ENCODE measurements at places on chromosomes 2 and 18.

- DNase-seq: no peak
Observed at GRCh38 chr2:209845666-209846065, 74.0 kb downstream of the UNC80 start.

DNA sequence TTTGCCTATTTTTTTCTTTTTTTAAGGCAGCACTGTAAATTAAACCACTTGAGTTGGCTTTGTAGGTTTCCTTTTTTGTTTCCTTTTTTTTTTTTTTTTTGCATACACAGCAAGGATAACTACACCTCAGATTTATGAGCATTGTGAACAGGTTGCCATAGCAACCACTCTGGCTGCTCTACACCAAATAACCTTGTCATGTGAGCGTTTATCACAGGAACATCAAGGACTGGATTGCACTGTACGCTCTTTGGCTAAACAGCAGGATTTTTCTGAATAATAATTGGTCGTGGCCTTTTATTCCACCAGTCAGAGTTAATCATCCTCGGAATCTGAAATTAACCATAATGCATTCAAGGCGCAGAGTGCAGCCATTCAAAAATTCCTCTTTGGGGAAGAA lies 199.1 kb upstream of the SLC14A2 start:
- no peak for DNase-seq

DNA sequence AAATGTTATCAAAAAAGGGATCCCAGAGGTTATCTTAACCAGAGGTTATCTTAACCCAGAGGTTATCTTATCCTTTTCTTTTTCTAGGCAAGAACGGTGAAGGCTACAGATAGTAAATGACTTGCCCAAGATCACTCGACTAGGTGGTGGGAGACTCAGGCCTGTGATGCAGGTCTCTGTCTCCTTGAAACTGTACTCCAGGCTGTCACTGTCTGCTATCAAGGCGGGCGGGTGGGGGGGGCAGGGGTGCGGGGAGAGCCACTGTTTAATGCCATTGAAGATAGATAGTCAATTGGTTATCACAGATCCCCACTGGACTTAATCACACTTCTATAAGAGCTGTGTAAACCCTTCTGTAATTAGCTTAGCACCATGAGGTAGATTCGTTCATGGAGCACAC lies 315.9 kb upstream of the TCF4 start:
- DNase-seq: no peak

- DNase-seq: no peak
Observed at GRCh38 chr2:118763797-118764196, 83.7 kb downstream of the EN1 start.

DNA sequence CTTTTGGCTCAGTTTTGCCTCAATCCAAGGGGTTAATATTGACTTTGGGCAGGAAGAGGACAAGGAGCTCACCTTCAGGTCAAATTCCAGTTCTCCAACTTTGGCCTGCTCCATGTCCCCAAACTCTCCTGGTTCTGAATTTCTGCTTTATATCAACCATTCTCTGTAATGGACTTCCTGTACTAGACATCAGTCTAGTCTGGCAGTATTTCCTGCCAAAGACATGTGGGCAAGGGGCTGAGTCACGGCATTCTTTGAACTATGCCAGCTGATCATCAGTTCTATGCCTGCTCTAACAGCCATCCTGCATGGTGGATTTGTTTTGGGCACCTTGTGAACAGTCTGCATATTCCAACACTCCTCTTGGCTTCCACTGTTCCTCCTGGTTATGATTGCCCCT lies 199.4 kb downstream of the ZEB2 start:
- DNase-seq: peak; percentile 70

DNA sequence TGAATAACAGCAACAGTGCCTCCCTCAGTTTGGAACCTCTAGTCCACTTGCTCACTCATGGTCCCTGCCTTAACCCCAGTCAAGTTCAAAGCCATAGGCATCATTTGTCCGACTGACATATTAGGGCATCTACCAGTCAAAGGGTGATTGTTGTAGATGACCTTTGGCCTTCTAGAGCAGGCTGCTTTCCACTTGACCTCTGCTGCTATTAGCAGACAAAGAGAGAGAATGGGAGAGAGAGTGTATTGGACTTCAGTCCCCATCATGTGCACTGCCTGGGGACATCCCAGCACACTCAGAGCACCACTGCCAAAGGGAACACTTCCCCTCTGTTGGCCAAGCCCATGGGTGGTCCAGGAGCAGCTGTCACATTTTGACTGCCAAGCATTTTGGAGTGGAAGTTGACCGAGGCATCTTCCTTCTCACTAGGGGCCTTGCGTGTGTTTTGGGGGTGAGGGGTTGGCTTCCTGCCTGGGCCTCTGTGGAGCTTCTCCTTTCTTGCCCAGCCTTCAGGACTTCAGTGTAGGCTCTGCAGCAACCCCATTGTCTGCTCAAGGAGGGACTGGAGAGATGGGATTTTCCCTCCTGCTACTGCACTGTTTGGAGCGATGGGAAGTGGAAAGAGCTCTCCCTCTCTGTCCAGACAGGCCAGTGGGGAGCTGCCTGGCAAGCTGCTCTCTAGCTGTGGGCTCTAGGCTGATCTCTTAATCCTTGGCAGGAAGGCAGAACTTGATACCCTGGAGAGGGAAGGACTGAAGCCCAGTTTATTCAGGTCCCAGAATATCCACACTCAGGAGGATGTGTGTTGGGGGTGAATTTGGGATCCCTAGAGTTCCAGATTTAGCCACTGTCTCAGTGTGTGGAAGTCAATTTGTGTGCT lies 68.1 kb downstream of the TMEM247 start:
- DNase-seq: no peak

DNA sequence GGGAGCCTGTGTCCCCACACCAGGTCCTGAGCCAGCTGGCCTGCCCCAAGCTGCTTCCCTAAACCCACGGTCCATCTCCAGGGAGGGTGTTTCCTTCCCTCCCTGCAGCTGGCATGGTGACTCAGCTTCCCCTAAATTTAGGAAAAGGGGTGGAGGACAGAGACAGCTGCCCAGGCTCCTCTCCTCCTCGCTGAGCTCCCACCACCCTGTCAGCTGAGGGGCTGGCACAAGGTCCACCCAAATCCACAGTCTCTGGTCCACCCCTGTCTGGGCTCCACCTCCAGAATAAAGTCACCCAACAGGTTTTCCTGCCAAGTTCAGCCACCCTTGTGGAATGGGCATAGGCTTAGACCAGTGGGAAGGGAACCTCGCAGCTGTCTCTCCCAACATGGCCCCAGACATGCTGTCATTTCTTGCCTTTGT lies 156.5 kb downstream of the TNS1 start:
- DNase-seq: no peak

GRCh38 chr2:9707611-9708160 lies 76.9 kb upstream of the YWHAQ start:
- no peak for DNase-seq

GRCh38 chr18:4181882-4182568 lies 273.1 kb downstream of the DLGAP1 start:
- DNase-seq: no peak

GRCh38 chr2:219448099-219448775 lies 13.6 kb downstream of the SPEG start:
- DNase-seq: peak; percentile 27

DNA sequence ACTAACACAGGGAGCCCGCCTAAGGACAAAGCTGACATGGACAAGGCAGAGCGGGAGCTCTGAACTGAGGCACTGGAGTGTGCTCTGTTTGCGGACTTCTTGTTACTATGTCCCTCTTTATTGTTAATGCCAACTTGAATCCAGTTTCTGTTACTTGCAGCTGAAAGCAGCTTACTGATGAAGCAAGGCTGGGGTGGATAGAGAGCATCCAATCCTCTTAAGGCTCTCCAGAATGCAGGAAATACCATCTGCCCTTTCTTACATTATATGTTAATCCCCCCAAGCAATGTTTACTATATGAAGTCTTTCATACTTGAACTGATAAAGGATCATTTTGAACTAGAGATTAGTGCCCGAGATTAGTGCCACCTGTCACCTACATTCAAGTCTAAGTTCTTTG lies 9.4 kb downstream of the FAM210A start:
- no peak for DNase-seq

- DNase-seq: no peak
Observed at GRCh38 chr2:116133381-116133942, 1681.0 kb upstream of the DDX18 start.

- DNase-seq: no peak
Observed at GRCh38 chr2:217153510-217153909, 293.6 kb upstream of the TNP1 start.

- DNase-seq: no peak
Observed at GRCh38 chr2:132415915-132416722, 486 bp upstream of the GPR39 start.

- DNase-seq: no peak
Observed at GRCh38 chr2:55139305-55139704, 89.1 kb upstream of the RTN4 start.

- DNase-seq: no peak
Observed at GRCh38 chr2:66867063-66867441, 432.1 kb downstream of the MEIS1 start.

DNA sequence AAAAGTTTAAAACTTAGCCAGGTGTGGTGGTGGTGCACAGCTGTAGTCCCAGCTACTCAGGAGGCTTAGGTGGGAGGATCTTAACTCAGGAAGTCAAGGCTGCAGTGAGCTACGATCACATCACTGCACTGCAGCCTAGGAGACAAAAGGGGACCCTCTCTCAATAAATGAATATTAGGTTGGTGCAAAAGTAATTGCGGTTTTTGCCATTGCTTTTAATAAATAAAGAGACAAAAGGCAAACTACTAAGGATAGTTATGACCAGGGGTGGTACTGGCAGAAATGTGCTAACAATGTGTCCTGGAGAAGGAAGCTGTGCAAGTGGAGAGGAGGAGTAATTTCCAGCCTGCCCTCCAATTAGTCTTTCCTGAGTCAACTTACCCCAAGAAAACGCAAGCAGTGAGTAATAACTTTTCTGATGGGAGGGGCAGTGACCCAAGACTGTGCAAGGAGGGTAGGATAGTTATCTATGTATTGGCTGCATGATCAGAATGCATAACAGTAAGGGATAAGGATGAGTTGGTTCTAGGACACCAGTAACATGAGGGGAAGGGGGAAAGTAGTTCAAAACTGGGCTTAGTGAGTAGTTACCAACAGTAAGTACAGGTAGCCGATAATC lies 1.5 kb downstream of the EXOC6B start:
- DNase-seq: peak; percentile 24

DNA sequence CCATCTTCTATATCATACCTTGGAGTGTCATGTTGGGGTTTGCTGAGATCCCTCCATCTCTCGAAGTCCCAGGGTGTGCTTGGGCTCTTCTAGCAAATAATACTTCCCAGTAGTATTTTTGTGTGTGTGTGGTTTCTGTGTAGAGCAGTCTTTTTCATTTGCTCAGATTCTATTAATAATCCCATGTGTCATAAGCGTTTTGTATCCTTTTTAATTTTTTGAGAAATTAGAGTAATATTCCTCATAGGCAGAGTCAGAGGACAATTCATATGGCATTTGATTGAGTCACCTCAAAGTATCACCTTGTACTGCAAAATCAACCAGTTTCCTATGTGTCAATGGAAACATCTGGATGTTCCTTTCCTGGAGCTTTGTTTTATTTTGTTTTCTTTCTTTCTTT lies 37.4 kb upstream of the PPP1R1C start:
- DNase-seq: no peak

GRCh38 chr2:146807568-146808168 lies 1037.2 kb upstream of the ACVR2A start:
- no peak for DNase-seq

DNA sequence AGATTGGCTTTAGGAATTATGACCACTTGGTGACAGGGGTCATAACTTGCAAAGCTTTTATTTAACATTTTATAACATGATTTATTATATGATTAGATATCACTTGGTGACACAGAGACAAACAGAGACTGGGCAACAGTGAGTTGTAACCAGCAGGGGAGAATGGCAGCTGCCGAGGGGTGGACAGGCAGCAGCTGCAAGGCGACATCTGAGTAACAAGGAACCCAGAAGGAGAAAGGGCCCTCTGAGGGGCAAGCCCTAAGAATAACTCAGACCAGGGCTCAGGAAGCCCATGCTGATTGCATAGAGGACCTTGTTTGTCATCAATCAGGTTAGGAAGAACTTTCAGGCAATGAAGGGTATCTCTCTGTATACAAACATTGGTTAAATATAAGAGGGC lies 339.9 kb upstream of the SOX11 start:
- no peak for DNase-seq

- DNase-seq: peak; percentile 69
Observed at GRCh38 chr2:25453199-25453905, 111.6 kb upstream of the DNMT3A start.

DNA sequence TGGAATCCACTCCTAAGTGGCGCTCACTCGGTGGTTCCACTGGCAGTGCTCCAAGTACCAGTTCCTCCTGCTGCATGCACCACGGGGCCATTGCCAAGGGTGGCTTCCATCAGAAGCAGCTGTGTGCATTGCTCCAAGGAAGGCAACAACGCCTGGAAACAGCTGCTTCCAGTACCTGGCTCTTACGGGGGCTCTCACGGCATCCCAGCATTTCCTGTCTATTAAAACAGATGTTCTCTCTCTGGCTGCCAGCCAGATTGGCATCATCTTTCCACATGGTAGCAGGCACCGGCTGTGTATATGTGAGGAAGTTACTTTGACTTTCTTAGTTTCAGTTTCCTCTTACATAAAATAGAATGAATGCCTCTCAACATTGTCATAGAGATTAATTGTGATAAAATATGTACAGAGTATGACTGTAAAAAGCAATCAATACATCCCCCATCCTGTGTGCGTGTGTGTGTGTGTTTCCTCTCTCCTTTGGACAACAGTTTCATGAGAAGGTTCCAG lies 84.9 kb downstream of the CMPK2 start:
- DNase-seq: peak; percentile 55

DNA sequence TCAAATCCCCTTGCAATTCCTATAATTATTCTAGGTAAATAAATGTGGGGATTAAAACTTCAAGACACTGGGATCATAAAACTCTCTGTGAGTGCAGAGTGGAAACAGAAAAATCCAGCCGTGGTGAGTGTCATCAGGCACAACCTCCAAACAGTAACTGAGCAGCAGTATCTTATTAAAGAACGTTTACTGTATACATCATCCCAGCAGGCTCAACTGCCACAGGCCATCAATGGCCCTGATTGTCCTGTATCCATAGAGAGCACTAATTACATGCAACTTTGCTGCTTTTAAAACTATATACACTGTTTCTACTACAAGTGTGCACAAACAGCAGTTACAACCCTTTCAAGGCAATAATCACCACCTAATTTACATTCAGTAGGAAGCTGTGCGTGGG lies 23.9 kb downstream of the GAREM1 start:
- DNase-seq: no peak

GRCh38 chr2:88826399-88826798 lies 134.9 kb downstream of the RPIA start:
- DNase-seq: no peak

GRCh38 chr2:172096626-172097547 lies 5.8 kb downstream of the DLX2 start:
- DNase-seq: peak; percentile 37

DNA sequence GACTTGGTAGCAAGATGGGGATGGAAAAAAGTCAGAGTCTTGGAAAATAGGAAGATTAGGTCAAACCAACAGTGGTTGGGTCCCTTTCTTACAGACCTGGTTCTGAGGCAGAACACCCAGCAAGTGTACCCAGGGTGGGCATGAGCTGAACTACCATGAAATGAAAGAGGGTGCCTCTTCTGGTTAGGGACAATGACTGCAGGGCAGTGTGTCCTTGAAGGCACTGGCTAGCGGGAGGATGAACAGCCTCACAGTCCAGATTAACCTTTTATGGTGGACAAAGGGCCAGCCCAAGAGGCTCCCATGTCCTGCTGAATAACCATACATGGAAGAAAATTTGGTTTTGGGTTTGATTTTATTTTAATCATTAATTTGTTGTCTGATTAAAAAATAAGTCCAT lies 61.8 kb upstream of the CCDC85A start:
- DNase-seq: no peak

Data from activated CD4-positive, alpha-beta T cell treated with anti-CD3 and anti-CD28 coated beads for 36 hours (primary cell).